RWPE2 (cell line): ENCODE measurements at places on chromosomes 2 and 18.

GRCh38 chr2:234128606-234129005, 78.1 kb downstream of the SPP2 start:
- no peaks in the 10 kb centered on the region for H3K36me3 ChIP-seq
- H3K27ac ChIP-seq = no peak overlapping the region
- DNase-seq = no peak
- peaks cover 17% of the 10 kb centered on the region for H3K4me1 ChIP-seq
- no peak overlapping the region for H3K4me3 ChIP-seq

DNA sequence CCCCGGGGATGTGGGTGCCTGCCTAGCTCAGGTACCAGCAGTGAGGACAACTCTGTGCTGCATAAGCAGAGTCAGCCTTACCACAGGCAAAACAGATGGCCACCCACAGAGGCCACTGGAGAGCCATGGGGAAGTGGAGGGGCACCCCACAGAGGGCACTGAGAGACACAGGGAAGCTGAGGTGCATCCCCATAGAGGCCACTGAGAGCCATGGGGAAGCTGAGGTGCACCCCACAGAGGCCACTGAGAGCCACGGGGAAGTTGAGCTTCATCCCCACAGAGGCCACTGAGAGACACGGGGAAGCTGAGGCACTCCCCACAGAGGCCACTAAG, 134.1 kb upstream of the EPAS1 start:
- DNase-seq = no peak
- H3K4me1 ChIP-seq = peaks cover 34% of the 10 kb centered on the region
- no peak overlapping the region for H3K27ac ChIP-seq
- no peaks in the 10 kb centered on the region for H3K27me3 ChIP-seq
- H3K4me3 ChIP-seq = no peak overlapping the region
- no peaks in the 10 kb centered on the region for H3K36me3 ChIP-seq

- no peak for DNase-seq
- H3K36me3 ChIP-seq = no peaks in the 10 kb centered on the region
- no peaks in the 10 kb centered on the region for H3K4me1 ChIP-seq
- H3K27ac ChIP-seq = no peak overlapping the region
Measured at GRCh38 chr2:5729416-5729815, 37.2 kb downstream of the SOX11 start.

GRCh38 chr2:104368089-104368488, 485.8 kb upstream of the POU3F3 start:
- no peaks in the 10 kb centered on the region for H3K36me3 ChIP-seq
- H3K27me3 ChIP-seq = no peaks in the 10 kb centered on the region
- no peaks in the 10 kb centered on the region for H3K4me1 ChIP-seq
- H3K27ac ChIP-seq = no peak overlapping the region
- no peak for DNase-seq
- H3K4me3 ChIP-seq = no peak overlapping the region

- H3K4me1 ChIP-seq = no peaks in the 10 kb centered on the region
- DNase-seq = no peak
- H3K36me3 ChIP-seq = no peaks in the 10 kb centered on the region
Measured at GRCh38 chr2:108288534-108289106, at the start of gene SULT1C2. Gene SULT1C2 (plus strand): TSS chr2:108288895. CDS start chr2:108293668, 4,773 bp downstream.

GRCh38 chr18:58934933-58935577, 70.4 kb downstream of the ZNF532 start:
- no peaks in the 10 kb centered on the region for H3K27me3 ChIP-seq
- peaks cover 13% of the 10 kb centered on the region for H3K4me1 ChIP-seq
- no peak overlapping the region for H3K4me3 ChIP-seq

- no peak for DNase-seq
- no peak overlapping the region for H3K4me3 ChIP-seq
- H3K27me3 ChIP-seq = no peaks in the 10 kb centered on the region
- no peaks in the 10 kb centered on the region for H3K36me3 ChIP-seq
- H3K27ac ChIP-seq = no peak overlapping the region
- H3K4me1 ChIP-seq = peaks cover 13% of the 10 kb centered on the region
Measured at GRCh38 chr2:54099829-54100585, 15.4 kb upstream of the ACYP2 start.

- DNase-seq = no peak
- no peaks in the 10 kb centered on the region for H3K36me3 ChIP-seq
- H3K27me3 ChIP-seq = no peaks in the 10 kb centered on the region
- H3K4me3 ChIP-seq = no peak overlapping the region
- H3K27ac ChIP-seq = no peak overlapping the region
- no peaks in the 10 kb centered on the region for H3K4me1 ChIP-seq
Measured at GRCh38 chr18:78831603-78832002, 148.0 kb upstream of the SALL3 start.

DNA sequence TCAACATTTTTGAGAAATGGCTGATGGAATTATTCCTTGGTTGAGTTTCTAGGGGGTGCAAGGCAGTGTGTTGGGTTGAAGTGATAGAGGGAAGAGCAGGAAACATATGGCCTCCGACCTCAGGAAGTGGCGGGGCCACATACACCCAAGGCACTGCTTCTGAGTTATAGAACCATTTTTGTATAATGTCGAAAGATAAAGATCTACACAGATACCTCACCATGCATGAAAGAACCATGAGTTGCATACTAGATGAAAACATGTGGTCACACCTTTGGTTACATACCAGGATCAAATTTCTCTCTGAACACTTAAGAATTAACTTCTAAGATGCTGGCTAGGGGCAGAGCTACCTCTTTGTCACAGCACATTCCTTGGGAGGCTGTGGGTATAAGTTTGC, 23.2 kb downstream of the LAMA3 start:
- no peaks in the 10 kb centered on the region for H3K27me3 ChIP-seq
- DNase-seq = no peak
- no peak overlapping the region for H3K27ac ChIP-seq
- H3K4me3 ChIP-seq = no peak overlapping the region
- H3K36me3 ChIP-seq = peaks cover 4% of the 10 kb centered on the region

DNA sequence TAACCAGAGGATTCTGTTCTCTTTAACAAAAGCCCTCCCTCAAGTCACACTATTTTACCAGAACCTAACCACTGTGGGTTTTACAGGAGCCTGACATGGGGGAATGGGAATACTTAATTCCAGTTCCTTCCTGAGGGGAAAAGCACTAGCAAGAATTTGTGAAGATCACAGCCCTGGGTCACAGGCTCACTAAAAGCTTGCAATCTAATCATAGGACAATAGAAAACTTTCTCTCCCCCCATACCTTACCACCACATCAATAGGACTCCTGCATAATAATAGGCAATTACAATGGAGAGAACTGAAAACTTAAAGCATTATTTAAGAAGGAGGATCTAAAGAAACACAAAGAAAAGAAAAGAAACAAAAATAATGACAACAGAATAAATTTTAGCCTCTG, 225.8 kb upstream of the ZNF804A start:
- no peaks in the 10 kb centered on the region for H3K4me1 ChIP-seq
- no peak overlapping the region for H3K4me3 ChIP-seq
- H3K36me3 ChIP-seq = no peaks in the 10 kb centered on the region
- H3K27ac ChIP-seq = no peak overlapping the region

- H3K27ac ChIP-seq = no peak overlapping the region
- no peaks in the 10 kb centered on the region for H3K4me1 ChIP-seq
- H3K36me3 ChIP-seq = no peaks in the 10 kb centered on the region
- no peak for DNase-seq
- H3K27me3 ChIP-seq = no peaks in the 10 kb centered on the region
- H3K4me3 ChIP-seq = no peak overlapping the region
Measured at GRCh38 chr18:77522051-77522675, 272.5 kb downstream of the GALR1 start.

GRCh38 chr2:235866373-235866772, 301.8 kb downstream of the GBX2 start:
- H3K36me3 ChIP-seq = no peaks in the 10 kb centered on the region
- H3K27me3 ChIP-seq = no peaks in the 10 kb centered on the region
- H3K4me3 ChIP-seq = no peak overlapping the region
- no peak for DNase-seq
- H3K27ac ChIP-seq = no peak overlapping the region

DNA sequence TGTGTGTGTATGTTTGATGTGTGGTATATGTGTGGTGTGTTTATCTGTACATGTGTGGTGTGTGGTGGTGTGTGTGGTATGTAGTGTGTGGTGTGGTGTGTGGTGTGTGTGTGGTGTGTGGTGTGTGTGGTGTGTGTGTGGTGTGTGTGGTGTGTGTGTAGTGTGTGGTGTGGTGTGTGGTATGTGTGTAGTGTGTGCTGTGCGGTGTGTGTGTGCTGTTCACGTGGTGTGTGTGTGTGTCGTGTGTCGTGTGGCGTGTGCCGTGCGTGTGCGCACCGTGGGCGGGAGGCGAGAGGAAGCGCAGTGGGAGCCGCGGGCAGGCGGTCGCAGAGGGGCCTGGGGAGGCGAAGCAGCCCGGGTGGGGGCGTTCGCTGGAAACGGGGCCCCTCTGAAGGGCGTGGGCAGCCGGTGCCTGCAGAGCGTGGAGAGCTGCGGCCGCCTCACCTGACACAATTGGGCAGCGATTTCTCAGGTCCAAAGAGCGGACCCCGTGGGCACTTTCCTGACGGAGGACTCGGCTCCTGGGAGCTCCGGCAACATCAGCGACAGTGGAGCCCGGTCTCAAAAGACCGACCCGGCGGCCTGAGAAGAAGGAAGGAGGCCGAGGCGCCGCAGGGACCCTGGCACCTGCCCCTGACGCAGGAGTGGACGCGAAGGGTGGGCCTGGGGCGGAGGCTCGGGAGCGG, 741.1 kb upstream of the SALL3 start:
- no peaks in the 10 kb centered on the region for H3K27me3 ChIP-seq
- H3K27ac ChIP-seq = no peak overlapping the region
- no peaks in the 10 kb centered on the region for H3K4me1 ChIP-seq
- no peaks in the 10 kb centered on the region for H3K36me3 ChIP-seq
- no peak overlapping the region for H3K4me3 ChIP-seq

- no peak overlapping the region for H3K27ac ChIP-seq
- H3K4me1 ChIP-seq = peaks cover 9% of the 10 kb centered on the region
- no peaks in the 10 kb centered on the region for H3K36me3 ChIP-seq
- H3K27me3 ChIP-seq = no peaks in the 10 kb centered on the region
Measured at GRCh38 chr2:47346107-47346506, 56.8 kb upstream of the MSH2 start.

DNA sequence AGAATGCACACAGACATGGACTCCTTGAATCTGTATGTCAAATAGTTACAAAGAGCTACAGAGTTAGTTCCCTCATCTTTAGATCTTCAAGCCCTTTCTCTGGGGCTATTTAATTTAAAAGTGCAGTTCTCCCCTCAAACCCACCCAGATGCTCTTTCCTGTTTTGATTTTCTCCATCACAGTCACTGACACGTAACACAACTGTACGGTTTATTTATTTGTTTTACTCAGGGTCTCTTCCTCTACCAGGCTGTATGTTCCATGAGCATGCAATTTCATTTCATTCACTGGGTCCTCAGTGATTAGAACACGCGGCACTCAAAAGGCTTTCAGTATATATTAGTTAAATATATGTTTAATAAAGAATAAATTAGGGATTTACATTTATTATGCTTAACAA, 94.7 kb downstream of the DOCK10 start:
- peaks cover 8% of the 10 kb centered on the region for H3K4me1 ChIP-seq
- H3K36me3 ChIP-seq = no peaks in the 10 kb centered on the region
- no peak overlapping the region for H3K4me3 ChIP-seq
- H3K27me3 ChIP-seq = no peaks in the 10 kb centered on the region

DNA sequence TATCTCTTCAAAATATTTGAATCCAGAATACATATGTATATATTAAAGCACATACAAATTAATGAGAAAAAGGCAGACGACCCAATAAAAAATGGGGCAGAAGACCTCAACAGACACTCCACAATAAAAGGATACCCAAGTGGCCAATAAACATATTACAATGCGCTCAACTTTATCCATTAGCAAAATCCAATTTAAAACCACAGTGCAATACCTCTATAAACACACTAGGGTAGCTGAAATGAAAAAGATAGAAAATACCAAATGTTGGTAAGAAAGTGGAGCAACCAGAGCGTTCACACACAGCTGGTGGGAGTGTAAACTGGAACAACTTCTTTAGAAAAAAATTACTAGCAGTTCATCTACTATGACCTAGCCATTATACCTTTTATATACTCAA, 75.3 kb downstream of the CCDC148 start:
- H3K4me1 ChIP-seq = no peaks in the 10 kb centered on the region
- no peak overlapping the region for H3K27ac ChIP-seq
- no peak for DNase-seq
- H3K27me3 ChIP-seq = no peaks in the 10 kb centered on the region
- H3K4me3 ChIP-seq = no peak overlapping the region

DNA sequence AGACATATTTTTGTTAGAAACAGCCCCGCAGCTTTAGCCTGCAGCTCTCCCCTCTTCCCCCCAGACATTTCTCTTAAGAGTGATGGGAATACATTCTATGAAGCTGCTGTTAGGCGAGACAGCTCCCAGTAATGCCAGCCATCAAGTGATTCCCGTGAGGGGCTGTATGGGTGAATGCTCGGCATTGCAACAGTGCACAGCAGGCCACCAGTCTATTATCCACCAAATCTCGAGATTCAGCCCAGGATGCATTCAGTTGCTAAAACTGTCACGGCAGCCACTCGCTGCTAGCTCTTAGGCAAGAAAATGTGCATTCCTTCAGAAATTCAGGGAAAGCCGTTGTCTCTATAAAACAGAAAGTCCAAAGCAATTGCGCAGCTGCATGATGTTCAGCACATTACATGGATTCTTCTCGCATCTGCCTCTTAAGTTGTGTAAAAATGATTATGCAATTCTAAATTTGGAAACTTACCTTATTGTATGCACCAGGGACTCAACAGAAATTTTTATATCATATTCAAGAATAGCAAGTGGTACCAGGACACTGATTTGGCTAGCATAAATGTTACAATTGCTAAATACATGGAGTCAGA, 211.3 kb upstream of the ARL4C start:
- no peak for DNase-seq
- H3K4me1 ChIP-seq = no peaks in the 10 kb centered on the region

GRCh38 chr2:20634507-20635112, 16.3 kb downstream of the HS1BP3 start:
- no peaks in the 10 kb centered on the region for H3K36me3 ChIP-seq
- peak overlapping the region; percentile 38 for H3K27ac ChIP-seq
- H3K27me3 ChIP-seq = no peaks in the 10 kb centered on the region
- H3K4me3 ChIP-seq = no peak overlapping the region
- peaks cover 25% of the 10 kb centered on the region for H3K4me1 ChIP-seq

DNA sequence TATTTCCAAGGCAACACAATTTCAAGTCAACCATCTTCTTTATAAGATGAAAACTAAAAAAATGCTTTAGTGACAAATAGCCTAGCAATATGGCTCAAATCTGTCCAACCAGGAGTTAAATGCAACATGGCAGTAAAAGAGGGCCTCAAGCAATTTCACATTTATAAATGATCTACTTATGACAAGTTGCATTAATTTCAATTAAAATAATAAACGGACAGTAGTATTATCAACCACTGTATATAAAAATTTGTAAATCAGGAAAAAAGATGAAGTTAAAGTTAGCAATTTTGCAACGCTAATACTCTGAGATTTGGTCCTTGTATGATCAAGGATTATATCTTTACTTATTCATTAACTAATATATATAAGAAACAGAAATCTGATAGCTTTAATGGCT, 19.3 kb downstream of the CCDC88A start:
- peaks cover 19% of the 10 kb centered on the region for H3K36me3 ChIP-seq
- no peaks in the 10 kb centered on the region for H3K27me3 ChIP-seq
- DNase-seq = no peak
- H3K4me1 ChIP-seq = no peaks in the 10 kb centered on the region
- no peak overlapping the region for H3K27ac ChIP-seq

- no peak overlapping the region for H3K4me3 ChIP-seq
- no peaks in the 10 kb centered on the region for H3K36me3 ChIP-seq
- no peak for DNase-seq
- peak overlapping the region; percentile 34 for H3K27ac ChIP-seq
Measured at GRCh38 chr2:46812361-46813019, 103.1 kb downstream of the MCFD2 start.
